ENCODE measurements at places on chromosomes 1 and 21.

GRCh38 chr1:41350055-41350378 is 11.2 kb upstream of the FOXO6 start:
- no peak for DNase-seq

DNA sequence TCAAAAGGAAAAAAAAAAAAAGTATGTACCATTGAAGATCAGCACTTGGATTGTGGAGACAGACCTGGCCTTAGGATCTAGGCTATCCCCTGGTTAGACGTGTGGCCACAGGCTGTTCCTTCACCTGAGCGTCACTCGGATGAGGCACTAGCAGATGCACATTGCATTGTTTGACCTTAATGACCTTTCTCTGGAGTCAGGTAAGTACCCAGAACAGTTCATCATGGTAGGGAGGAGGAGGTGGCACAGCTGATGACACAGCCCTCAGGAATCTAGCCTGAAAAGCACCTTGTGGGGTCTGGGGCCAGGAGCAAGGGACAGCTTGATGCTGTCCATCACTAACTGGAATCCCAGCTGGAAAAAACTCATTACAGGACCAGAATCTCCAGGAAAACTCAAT is 21.2 kb downstream of the NECAP2 start:
- no peak for DNase-seq

GRCh38 chr1:14742181-14742980 is 143.9 kb downstream of the KAZN start:
- no peak for DNase-seq

DNA sequence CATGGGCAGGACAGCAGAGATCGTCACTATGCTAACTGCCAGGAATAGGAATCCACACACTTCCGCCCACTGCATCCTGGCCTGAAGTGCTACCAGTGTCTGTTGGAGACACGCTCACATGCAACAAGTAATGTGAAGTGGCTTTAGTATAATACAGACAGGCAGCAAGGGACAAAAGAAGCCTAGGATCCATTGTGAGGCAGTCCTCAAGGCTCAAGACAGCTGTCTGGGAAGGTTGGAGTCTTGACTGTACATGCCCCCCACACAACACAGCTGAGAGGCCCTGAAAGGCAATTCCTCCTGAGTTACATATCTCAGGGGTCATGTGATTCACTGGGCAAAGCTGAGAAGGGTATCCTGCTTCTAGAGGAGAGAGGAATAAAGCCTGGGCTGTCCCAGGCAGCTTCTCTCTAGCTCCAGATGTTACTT is 39.9 kb upstream of the CD1D start:
- no peak for DNase-seq

GRCh38 chr1:66302815-66303214 is 231.1 kb upstream of the SGIP1 start:
- no peak for DNase-seq

DNA sequence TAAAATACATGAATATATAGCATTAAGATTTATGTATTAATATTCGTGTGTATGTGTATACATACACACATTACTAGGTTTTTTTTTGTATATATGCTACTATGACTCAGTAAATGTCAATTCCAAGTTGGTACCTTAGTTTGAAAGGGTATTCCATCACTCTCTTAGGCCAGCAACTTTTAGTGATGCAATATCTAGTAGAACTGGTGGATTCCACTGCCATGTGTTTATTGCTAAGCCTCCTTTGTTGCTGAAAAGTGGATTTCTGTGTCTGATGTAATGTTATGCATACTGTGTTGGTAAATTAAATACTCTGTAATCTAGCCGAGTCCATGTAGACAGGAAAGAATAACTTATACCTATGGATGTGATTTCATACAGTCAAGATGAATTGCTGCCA is 16.9 kb upstream of the COL11A1 start:
- DNase-seq, result no peak

GRCh38 chr1:24151175-24151533 is 8.2 kb upstream of the IL22RA1 start:
- DNase-seq, result no peak

DNA sequence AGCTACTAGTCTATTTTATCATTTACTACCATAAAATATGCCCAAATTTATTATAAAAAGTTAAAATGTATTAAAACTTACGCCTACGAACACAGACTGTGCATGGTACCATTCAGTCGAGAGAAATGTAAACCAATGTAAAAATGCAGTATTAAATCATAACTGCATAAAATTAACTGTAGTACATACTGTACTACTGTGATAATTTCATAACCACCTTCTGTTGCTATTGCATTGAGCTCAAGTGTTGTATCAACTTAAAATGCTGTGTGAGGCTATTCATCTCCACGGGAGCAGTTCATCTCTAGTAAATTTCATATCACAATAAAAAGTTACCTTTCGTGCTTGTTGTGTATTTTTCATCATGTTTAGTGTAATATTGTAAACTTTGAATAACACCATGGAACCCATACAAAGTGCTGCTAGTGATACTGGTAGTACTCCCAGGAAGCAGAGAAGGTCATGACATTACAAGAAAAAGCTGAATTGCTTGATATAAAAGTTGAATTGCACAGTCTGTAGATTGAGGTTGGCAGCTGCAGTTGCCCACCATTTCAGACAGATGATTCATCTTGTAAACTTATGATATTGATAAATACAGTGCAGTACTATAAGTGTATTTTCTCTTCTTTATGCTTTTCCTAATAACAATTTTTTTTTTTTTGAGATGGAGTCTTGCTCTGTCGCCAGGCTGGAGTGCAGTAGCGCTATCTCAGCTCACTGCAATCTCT is 19.0 kb upstream of the CENPF start:
- no peak for DNase-seq

DNA sequence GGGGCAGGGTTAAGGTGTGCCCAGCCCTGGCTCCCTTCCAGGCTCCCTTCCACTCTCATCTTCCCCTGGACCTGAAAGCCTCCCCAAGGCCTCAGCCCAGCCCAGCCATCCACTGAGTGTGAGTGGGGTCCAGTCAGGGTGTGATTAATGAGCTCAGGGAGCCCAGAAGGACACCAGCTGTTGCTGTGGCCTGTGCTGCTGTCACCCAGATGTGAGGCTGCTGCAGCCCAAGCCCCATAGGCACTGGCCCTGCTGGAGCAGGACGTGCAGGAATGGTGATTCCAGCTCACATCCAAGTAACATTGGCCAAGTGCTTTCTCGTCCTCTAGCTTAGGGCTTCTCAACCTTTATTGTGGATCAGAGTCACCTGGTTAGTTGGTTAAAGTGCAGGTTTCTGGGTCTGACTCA is 77.6 kb downstream of the EPHB2 start:
- no peak for DNase-seq

- DNase-seq, result no peak
Observed at GRCh38 chr1:201714542-201715329, 114.2 kb upstream of the IPO9 start.

- no peak for DNase-seq
Observed at GRCh38 chr1:51061231-51061918, 40.7 kb upstream of the C1orf185 start.

- no peak for DNase-seq
Observed at GRCh38 chr1:5842679-5843078, 149.5 kb downstream of the NPHP4 start.

- peak; percentile 2 for DNase-seq
Observed at GRCh38 chr1:108708691-108709660, 3.7 kb upstream of the FNDC7 start.

DNA sequence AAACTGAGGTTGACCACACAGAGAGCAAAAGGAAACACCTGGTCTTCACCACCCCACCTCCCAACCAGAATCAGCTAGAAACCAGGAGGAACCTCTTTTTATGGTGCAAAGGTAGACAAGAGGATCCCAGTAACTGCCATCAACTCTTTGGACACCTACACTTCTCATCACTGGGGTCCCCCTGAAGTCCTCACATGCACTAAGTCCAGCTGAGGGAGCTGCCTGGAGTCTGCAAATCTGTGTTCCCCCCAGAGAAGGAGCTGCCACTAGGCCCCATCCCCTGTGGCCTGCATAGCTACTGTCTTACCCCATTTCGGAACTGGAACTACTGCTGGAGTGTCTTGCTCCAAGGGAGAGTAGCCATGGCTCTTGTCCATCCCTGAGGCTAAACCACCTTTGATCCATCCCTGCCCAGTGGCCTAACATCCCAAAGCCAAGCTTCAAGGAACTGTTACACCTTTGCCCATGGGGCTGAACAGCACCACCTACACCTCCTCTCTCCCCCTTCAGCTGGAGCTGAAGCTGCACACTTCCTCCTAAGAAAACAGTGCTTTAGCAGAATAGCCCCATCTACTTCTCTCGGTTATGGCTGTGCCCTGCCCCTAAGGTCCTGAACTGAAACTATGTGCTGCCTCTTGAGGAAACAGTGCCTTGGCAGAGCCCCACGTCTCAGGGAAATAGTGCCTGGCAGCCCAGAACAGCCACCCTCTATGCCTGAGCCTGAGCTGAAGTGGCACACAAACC is 85.4 kb upstream of the CD53 start:
- DNase-seq, result no peak

- no peak for DNase-seq
Observed at GRCh38 chr1:162873671-162874666, 13.0 kb upstream of the CCDC190 start.

- no peak for DNase-seq
Observed at GRCh38 chr1:30472526-30472925, 250.9 kb downstream of the MATN1 start.

DNA sequence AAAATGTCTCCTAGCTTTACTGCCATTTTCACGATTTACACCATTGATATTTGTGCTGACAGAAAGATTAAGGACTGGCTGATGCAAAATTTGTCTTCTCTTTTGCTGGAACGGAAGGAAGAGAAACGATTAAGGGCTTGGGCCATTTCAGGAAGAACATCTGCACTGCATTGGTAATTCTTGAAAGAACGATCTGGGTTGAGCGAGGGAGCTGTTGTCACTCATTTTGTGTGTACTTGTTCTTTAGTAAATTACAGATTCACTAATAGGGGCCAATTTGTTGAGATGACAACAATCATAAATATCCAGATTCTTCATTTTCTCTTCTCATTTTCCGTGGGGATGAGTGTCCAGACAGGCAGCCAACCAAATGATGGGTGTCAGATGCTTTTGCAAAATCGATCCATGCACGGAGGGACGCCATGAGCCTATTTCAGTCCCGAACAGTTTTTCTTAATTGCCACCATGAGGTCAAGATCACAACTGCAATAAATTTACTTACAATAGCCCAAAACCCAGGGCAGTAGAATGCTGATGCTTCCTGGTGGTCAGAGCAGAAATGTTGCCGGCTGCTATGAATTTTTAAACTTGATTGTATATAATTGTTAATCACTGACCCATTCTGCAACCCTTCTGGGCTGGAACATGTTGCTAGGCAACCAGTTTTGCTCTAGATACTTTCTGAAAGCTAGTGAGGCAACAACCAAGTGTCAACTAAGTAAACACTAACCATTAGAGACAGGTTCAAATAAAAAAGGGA is 132.4 kb upstream of the TIAM1 start:
- no peak for DNase-seq

GRCh38 chr1:42258218-42258617 is 76.8 kb downstream of the FOXJ3 start:
- no peak for DNase-seq

All from activated CD4-positive, CD25-positive, alpha-beta regulatory T cell (primary cell).